AG04449 (cell line): ENCODE measurements at places on chromosomes 2 and 18.
A peak's percentile ranks its signal among the peaks of the same experiment; 100 is the strongest.

- DNase-seq = no peak
Observed at GRCh38 chr2:25894135-25894830, 16.0 kb upstream of the ASXL2 start.

- no peak for DNase-seq
Observed at GRCh38 chr2:46066601-46067000, 230.6 kb upstream of the EPAS1 start.

DNA sequence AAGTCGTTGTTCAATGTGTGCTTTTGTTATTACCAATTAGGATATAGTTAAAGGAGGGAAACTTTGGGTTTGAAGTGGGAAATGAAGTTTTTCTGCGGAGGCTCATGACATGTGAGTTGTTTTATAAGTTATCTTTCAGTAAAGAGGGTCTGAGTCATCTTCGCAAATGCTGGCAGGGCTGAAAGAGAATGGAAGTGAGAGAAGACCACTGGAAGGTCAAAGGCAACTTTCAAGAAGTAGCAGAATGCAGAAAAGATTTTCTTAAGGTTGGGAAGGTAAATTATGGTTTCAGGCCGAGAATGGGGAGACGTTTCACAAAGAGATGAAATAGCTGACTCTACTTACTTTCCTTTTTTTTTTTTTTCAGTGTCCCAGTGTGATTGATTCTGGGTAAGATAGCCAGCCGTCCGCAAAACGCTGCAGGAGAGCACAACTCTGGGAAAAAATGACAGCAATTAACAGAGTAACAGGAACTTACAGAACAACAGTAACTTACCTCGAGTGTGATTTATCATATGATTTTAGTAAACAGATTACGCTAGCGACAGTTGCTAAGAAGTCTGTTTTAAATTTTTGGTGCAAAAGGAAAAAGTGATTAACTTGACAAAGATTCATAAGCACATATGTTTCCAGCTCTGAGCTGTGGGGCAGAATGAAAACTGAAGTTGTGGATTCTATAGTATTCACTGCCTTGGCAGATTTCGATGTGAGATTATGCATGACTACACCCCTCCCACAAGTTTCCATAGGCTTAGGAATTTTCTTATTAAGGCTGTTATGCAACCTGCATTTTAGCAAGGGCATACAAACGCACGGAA, 46.8 kb upstream of the ACTR3 start:
- peak; percentile 10 for DNase-seq

GRCh38 chr2:195257979-195258378, 399.0 kb upstream of the SLC39A10 start:
- no peak for DNase-seq

DNA sequence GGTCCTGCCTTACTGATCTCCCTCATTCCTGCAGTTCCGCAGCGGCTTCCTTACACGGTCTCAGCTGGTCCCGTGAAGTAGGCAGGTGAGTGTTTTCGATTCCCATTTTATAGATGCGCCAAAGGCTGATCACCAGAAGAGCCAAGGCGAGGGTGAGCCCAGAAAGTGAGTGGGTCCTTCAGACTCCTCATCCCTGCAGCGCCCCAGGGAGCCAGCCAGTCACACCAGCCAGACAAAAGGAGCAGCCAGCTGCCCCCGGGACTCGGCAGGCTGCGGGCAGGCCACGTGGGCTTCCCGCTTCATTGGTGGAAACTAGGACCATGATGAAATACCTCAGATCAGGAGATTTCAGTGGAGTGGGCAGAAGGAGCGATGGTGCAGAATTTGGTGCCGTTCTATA, 85.9 kb downstream of the SMAD7 start:
- DNase-seq = no peak

GRCh38 chr2:21928292-21928691, 804.5 kb downstream of the TDRD15 start:
- DNase-seq = no peak
